ENCODE measurements at places on chromosomes 3 and 15.

DNA sequence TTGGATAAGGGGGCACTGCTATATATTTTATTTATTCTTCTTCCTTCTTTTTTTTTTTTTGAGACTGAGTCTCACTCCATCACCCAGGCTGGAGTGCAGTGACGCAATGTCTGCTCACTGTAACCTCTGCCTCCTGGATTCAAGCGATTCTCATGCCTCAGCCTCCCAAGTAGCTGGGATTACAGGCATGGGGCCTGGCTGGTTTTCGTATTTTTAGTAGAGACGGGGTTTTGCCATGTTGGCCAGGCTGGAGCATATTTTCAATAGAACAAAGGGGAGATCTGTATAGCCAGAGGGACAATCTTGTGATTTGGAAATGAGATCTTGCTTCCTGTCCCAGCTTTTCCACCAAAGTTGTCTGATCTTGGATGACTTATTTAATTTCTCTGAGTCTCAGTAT is 133.1 kb upstream of the ABHD17C start:
- no peak for DNase-seq

- DNase-seq: no peak
These were observed 115.2 kb downstream of the CHSY1 start for GRCh38 chr15:101136381-101137268.

DNA sequence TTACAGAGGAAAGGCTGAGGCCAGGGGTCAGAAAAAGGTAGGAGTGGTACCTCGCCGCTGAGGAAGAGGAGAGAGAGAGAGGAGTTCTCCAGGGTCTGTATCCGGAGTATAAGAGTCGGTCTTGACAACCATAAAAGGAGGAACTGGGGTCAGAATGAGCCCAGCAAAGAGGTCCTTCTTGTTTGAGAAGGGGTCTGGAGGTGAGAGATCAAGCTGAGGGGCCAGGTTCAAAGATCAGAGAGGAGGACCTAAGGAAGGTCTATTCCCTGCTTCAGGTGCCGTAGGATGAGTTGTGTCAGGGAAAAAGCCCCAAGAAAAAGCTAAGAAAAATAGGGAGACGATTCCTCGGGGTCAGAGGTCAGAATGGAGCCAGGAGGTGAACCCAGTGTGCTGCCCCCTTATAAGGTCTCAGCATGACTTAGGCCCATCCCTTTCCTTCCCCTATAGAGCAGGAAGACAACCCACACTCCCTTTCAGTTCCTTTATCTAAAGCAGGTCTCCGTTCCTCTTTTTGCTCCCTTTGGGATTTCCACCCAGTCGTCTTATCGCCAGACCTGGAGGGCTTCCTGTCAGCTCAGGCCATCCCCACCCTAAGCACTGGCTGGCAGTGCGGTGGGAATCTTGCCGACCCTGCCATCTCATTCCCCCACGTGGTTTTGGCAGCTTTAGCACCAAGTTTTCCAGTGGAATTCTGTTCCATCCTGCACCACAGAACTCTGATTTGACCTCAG is 651 bp downstream of the MTMR14 start:
- no peak for DNase-seq

GRCh38 chr3:191005790-191006189 is 143.3 kb upstream of the GMNC start:
- DNase-seq: no peak

DNA sequence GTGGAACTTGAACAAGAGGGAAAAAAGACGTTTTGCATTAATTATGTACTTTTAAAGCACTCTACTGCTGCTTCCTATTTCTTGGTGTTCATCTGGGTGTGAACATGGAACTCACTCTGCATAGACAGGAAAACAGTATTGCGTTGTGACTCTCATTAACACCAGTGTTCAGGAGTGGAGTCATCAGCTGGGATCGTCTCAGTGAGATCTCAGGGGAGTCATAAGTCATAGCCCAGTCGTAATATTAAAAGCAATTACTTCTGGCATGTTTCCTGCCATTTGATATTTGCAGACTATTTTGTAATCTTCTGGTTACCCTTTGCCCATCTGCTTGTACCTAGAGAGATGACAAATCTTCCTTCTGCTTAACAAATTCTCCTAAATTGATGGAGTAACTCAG is 462.0 kb upstream of the ATP11B start:
- no peak for DNase-seq

DNA sequence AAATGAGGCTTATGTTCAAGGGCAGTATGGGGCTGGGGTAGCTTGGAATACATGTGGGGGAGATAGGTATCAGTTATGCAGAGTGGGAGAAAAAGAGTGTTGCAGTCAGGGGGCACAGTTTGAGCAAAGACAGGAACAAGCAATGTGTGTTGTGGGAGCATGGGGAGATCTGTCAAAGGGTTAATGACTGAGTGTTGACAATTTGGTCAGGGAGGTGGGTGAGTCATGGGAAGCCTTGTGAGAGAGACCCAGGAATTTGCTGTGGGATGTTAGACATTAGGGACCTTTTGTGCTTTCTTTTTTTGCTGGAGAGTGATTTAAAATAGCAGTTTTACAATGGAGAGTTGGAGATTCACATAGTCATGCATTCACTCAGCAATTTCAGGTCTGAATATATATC is 221.6 kb upstream of the NR2E3 start:
- DNase-seq: no peak

- DNase-seq: no peak
These were observed 87.7 kb upstream of the DCLK3 start for GRCh38 chr3:36852071-36852470.

- DNase-seq: no peak
These were observed 272.1 kb downstream of the UNC13C start for GRCh38 chr15:54250326-54250725.

DNA sequence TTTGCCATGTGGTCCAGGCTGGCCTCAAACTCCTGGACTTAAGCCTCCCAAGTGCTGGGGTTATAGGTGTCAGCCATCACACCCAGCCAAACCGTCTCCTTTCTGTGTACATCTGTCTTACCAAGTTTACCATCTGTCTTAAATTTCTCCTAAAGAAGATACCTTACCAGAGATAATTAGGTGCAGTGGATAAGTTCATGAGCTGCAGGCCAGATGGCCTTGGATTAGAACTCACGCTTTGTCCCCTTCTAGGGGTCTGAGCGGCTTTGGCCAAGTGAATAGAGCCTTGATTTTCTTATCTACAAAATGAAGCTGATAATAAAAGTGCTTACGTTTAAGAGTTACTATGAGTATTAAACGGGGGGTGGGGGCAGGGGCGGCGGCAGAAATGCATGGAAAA is 103.9 kb downstream of the SUCLG2 start:
- DNase-seq: no peak

DNA sequence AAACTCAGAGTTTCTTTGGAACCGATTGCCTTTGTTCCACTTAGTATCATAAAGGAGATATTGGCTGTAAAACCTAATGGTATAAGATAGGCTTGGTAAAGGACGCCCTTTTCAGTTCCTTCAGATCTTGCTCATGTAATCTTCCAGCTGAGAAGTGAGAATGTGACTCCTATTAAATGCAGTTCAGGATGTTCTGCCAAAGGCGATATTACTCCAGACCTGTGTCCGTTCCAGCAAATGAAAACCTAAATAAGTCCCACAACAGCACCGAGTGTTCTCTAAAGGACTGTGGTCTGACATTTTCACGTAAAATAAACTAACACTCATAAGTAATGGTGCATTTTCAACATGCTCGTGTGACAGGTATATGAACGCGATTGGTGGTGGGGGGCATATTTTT is 276.2 kb downstream of the FEZF2 start:
- no peak for DNase-seq

DNA sequence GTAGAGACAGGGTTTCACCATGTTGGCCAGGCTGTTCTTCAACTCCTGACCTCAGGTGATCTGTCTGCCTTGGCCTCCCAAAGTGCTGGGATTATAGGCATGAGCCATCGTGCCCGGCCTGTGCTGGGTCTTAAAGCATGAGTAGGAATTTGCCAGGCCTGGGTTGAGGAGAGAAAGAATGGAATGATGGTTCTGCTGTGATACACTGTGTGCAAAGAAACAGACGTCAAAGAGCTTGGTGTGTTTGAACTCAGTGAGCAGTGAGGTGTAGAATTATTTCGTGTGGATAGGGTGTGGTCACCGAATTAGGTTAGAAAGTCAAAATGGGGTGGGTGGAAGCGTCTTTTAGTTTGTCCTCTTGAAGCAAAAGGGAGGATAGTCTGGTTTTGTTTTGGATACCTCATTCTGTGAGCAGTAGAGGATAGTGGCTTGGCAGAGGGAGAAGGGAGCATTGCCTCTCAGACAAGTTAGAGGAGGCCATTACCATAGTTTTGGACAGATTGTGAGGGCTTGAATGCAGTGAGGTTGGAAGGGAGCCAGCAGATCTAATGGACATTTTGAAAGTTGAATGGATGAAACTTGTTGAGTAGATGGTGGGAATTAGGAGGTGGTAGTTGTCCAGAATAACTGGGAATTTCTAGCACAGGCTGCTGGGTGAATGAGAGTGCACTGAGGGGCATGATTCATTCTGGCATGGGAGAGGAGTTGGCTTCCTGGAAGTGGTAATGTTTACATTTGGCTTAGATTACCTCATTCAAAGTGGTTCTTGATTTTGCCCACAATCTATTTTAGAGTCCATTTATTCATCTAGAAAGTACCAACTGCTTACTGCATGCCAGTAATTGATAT is 27.2 kb downstream of the AKAP13 start:
- DNase-seq: no peak

DNA sequence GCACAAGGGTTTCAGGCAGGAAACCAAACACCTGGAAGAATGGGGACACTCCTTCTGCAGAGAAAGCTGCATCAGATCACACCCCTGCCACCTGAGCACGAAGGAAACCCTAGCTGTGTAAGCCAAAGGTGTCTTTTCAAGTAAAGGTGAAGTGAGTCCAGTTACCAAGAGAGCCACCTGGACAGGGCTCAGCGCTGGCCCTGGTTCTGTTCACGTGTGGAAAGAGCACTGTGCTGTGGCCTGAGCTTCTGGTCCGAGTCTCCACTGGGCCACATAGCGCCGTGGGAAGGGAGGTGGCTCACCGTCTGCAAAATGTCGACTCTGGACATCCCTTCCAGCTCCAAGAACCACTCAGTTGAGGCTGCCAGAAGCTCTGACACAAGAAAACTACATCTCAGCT is 151.1 kb downstream of the ADAMTS17 start:
- DNase-seq: peak; percentile 27

DNA sequence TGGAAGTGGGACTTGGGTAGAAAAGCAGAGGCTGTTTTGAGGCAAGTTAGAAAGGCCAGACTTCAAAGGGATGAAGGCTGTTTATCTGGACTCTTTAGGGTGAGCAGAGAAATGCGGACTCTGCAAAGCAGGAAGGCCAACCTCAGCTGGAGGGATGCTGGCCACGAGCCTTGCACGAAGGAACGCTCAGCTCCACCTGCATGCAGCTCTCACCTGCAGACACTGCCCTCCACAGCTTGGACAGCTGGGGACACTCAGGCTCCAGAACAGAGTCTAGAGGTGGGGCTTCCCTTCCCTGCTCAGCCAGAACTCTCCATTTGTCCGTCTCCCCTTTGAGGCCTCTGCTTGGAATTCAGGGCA is 229.7 kb downstream of the ADAMTS17 start:
- DNase-seq: no peak

DNA sequence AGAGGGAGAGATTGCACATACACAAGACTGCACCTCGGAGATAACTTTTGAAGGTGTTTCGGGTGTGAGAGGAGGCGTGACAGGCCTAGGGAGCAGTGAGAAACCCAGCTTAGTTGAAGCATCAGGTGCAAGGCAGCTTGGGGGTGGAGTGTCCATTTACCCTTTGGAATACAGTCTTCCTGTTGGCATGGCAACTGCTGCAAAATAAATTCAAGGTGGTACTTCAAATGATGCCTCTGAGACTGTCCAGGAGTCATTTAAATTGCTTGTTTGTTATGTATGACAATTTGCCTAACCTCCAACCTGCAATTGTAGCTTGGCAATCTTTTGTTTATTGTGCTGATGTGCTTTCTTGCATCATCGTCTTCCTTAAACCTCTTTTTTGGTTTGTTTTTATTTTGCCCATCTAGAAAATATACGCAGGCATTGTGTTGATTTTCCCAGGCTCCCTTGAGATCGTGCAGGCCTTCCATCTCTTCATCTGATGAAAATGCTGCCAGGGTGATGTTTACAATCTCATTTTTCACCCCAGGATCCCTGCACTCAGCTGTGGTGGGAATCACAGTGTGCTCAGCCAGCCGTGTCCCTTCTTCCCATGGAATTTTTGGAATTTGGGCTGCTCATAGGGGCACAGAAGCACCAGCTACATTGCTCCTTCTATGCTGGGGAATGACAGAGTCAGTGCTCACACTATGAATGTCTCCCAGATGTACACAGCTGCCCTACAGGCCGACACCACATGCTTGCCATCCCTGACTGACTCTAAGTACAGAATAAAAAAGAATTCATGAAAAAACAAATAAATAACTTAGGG is 583.1 kb upstream of the CFAP20DC start:
- no peak for DNase-seq

GRCh38 chr3:74287557-74287956 is 326.9 kb downstream of the CNTN3 start:
- no peak for DNase-seq

- no peak for DNase-seq
These were observed 246.0 kb upstream of the CBLB start for GRCh38 chr3:106114848-106115247.

GRCh38 chr15:40204100-40204499 is 34.8 kb upstream of the PAK6 start:
- DNase-seq: no peak

- no peak for DNase-seq
These were observed 70.5 kb upstream of the SAMMSON start for GRCh38 chr3:69929019-69929418.

- DNase-seq: no peak
These were observed 36.9 kb downstream of the DNASE1L3 start for GRCh38 chr3:58173669-58174398.

DNA sequence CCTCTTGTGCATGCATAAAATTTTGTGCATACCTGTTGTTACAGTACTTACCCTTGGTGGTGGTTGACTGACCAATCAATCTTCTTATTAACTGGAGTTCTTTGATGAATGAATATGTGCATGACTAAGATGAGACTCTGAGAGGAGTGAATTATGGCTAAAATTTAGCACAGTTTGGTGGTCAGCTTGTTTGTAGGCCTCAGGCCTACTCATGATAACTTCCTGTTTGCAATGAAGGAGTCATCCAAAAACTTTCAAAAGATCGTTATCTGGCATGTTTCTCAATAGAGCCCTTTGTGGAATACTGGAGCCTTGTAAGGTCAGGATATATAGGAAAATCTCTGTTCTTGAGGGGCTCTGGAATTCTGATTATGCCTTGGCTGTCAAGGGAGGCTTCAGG is 66.5 kb downstream of the LEKR1 start:
- DNase-seq: no peak

DNA sequence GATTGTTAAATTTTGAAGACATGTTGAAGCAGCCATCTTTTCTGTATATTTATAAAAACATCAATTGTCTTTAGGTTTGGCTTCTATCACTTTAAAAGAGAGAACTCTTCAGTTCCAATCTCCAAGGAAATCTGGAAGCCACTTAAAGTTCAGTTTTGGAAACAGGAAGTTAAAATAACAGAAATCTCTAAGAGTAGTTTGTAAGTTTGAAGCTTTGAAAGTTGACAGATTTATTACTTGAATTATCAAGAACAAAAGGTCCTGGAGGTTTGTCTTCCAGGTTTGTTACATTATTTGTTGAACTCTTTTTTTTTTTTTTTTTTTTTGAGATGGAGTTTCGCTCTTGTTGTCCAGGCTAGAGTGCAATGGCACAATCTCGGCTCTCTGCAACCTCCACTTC is 30.0 kb downstream of the RNF111 start:
- no peak for DNase-seq

- no peak for DNase-seq
These were observed 77.5 kb upstream of the PIAS1 start for GRCh38 chr15:67976506-67977073.

- no peak for DNase-seq
These were observed 10.8 kb downstream of the WNT7A start for GRCh38 chr3:13868844-13869724.

- no peak for DNase-seq
These were observed 160.8 kb downstream of the EPHB1 start for GRCh38 chr3:134955874-134956273.
